ENCODE measurements at places on chromosomes 7 and 10. TPM values are rescaled to one million over a fixed set of nuclear protein-coding genes. Genes with fewer than 3 reads are reported as not detected.

The TSPAN15 gene
- 0.94 TPM for total RNA-seq

The FBXL13 gene
- total RNA-seq, result 0.83 TPM

GRCh38 chr7:48875045-48875916 is 49.1 kb upstream of the CDC14C start:
- no peak for DNase-seq

- no peak for DNase-seq
Observed at GRCh38 chr10:74705358-74705980, 120.9 kb upstream of the KAT6B start.

DNA sequence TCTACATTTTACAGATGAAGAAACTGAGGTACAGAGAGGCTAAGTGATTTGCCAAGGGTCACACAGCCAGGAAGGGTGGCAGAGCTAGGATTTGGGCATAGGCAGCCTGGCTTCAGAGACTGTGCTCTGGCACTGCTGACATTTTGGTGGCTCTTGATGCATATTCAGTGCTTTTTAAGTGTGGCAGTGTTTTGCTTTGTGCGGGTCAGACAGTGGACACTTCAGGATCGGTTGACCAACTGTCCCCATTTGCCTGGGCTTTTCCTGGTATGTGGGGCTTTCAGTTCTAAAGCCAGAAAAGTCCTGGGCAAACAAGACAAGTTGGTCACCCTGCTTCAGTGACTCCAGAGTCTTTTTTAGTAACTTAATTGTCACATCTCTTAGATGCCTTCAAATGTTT is 35.0 kb downstream of the SUFU start:
- DNase-seq, result no peak

GRCh38 chr7:73515178-73515577 is 6.9 kb downstream of the BAZ1B start:
- no peak for DNase-seq

DNA sequence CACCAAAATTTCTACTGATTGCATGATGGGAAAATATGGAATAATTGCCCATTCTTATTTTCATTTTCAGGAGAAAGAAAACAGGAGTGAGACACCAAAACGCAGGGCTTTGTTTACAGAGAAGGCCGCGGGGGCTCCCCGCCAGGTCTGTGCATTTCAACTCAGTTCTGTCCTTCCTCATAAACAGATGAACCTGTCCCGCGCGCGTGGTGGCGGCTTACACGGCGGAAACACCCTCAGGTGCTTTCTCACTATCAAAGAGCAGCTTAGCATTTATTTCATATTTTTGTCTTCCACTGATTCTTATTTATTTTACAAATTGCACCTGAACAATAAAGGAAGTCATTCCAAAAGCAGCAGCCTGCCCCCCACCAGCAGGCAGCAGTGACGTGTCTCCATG is 579.4 kb downstream of the PTPRN2 start:
- no peak for DNase-seq

The MYO3A gene
- total RNA-seq, result not detected

GRCh38 chr10:29600821-29601220 is 34.0 kb downstream of the SVIL start:
- no peak for DNase-seq

DNA sequence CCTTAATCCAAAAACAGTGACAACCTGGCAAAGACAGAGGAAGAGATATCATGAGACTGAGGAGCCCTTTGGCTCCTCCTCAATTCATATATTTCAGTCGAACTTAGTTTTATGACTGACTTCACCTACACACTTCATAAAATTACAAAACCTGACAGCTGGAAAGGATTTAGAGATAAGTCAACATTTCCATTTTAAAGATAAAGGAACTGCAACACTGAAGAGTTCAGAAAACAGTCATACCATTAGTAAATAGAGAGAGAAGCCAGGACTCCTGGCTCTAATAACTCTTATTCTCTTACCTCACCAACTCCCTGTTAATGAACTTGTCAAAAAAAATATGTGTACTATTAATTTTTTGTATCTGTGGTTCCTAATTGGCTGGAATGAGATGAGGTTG is 141.0 kb upstream of the COL1A2 start:
- DNase-seq, result no peak

- no peak for DNase-seq
Observed at GRCh38 chr7:117809958-117810357, 63.3 kb downstream of the CTTNBP2 start.

The PDZD7 gene
- total RNA-seq, result 1.9 TPM

The CDCA7L gene
- total RNA-seq, result 23.8 TPM

GRCh38 chr7:36875794-36876193 is 151.5 kb upstream of the AOAH start:
- DNase-seq, result no peak

DNA sequence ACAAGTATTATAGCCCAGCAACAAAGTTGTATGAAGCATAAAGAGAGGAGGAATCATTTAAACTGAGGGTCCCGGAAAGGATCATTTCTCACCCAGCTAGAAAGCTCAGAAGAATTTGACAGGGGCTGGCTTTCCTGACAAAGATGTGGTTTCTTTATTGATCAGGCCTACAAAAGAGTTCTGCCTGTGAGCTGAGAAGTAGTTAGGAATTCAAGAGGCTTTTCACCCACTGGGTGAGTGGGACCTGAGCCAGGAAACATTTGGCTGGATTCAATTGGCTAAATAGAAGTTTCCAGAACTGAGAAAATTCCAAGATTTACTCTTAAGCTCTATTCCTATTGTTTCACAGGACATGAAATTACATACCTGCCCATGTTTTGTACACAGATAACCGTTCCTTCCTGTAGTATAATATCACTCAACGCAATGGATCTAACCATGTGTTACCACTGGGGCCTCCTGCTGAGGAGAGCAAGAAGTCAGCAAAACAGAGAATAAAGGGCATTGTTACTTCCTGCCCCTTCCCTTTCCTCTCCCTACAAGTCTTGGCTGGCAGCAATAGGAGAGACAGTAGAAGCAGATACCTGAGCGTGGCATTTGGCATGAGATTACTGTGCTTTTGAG is 53.9 kb upstream of the PAPSS2 start:
- DNase-seq, result no peak

The TFEC gene
- total RNA-seq, result not detected

- DNase-seq, result no peak
Observed at GRCh38 chr10:101151395-101151794, 20.3 kb downstream of the TLX1 start.

The BRAF gene
- 25.8 TPM for total RNA-seq

The ZNF37A gene
- total RNA-seq, result 20.4 TPM

DNA sequence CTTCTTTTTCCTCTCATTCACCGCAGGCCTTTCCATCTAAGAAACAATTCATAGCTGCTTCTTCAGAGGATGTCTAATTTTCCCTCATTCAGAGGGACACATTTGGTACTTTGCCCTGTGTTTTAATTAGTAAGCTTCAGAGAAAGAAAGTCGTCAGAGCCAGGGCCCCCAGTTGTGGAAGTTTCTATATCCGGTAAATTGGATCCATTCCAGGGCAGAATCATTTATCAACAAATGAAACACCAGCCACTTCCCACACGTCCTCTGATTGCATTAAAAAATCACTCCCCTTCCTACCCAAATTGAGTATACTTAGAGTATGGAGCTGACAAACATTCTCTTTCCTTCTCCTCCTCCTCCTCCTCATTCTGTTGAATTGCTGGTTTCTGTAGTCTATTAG is 205.8 kb upstream of the HDAC9 start:
- DNase-seq, result no peak

DNA sequence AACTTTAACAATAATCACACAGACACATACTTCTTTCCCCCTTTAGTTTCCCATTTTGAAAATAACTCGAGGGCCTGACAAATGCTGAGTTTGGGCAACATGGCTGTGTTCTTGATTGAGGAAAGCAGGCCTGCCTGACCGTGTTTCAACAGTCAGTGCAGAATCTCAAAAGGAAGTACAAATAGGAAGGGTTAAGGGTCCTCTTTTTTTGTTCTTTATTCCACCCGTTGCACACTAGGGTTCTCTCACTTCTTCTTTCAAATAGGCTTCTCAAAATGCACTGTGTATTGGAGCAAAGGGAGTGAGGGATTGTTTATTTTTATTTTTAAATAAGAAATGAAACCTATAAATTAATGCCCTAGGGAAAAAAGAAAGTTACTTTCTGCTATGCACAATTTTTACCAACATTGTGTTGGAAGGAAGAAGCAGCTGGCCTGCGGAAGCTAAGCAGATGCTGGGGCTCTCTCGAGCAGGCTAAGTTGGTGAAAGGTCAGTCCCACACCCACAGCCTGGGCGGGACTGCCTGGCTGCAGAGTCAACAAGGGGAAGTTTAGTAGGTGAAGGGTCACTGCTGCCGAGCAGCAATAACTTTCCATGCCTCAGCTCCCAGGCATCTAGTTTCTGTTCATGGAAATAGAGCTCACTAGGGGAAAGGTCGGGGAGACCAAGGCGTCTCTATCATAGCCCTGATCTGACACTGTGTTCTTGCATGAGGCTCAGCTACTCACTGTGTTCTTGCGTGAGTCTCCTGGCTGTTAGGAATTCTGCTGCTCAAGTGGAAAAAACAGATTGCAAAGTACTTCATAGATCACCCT is 12.2 kb upstream of the PDK4 start:
- DNase-seq, result peak; percentile 89

- no peak for DNase-seq
Observed at GRCh38 chr7:20381406-20382034, 50.8 kb downstream of the ITGB8 start.

DNA sequence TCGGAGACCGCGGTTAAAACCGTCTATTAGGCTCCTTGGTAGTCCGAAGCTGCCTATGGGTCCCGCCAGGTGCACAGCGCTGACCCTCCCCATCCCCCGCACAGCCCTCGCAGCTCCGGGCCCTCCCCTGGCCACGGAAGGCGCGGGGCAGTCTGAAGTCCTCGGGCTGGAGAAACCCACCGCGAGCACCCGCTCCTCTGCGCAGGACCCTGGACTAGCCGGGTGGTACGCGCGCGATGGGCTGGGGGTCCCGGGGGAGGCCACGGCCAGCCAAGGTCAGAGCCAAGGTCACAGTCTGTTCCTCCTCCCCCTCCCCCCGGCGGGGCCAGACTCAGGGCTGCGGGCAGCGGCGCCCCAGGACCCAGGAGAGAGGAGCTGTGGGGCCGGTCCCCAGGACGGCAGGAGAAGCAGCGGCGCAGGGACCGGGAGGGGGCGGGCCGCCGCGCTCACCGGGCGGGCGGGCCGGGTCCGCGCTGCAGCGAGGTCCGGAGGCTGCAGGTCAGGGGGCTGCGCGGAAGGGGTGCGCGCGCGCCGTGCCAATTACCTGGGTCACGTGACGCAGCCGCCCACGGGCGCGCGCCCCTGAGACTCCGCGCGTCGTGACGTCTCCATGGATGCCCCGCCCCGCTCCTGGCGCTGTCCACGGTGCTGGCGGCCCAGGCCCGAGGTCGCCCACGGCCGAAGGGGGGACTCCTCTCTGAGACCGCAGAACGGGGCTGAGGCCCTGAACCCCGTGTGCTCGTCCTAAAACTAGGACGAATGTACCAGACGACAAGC is at the start of gene OGDHL:
OGDHL (minus strand) TSS at position 535 of the 777 bp plus-strand sequence. CDS start 3,731 bp downstream, outside the sequence.
- DNase-seq, result peak; percentile 89

GRCh38 chr10:15640536-15641085 is 79.1 kb downstream of the ITGA8 start:
- DNase-seq, result no peak

GRCh38 chr10:33381451-33382215 is 47.2 kb upstream of the NRP1 start:
- DNase-seq, result no peak

The SPACDR gene
- not detected for total RNA-seq

DNA sequence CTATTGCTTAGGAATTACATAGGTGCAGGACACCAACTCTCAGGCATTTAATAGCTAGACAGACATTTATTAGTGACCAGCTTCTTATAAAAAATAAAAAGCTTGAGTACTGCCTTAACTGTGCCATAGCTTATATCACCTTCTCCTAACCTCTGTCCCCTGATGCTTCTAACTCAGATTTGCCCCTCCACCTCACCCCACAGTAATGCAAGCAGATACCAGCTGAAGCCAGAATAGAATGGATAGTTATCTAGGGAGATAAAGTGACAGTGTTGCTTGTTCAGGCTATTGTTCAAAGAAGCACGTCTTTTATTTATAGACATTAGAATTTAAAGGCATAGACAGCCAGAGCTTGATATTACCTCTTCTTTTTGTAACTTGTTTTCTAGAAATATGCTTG is 99.6 kb upstream of the GLCCI1 start:
- DNase-seq, result no peak

- no peak for DNase-seq
Observed at GRCh38 chr10:4670737-4671136, 155.3 kb upstream of the AKR1E2 start.

- DNase-seq, result no peak
Observed at GRCh38 chr10:6254201-6254600, 51.5 kb downstream of the PFKFB3 start.

- no peak for DNase-seq
Observed at GRCh38 chr7:148814922-148815559, 69.0 kb downstream of the EZH2 start.

Data from osteocyte (in vitro differentiated cells).